ENCODE measurements at places on chromosomes 12 and 14.

DNA sequence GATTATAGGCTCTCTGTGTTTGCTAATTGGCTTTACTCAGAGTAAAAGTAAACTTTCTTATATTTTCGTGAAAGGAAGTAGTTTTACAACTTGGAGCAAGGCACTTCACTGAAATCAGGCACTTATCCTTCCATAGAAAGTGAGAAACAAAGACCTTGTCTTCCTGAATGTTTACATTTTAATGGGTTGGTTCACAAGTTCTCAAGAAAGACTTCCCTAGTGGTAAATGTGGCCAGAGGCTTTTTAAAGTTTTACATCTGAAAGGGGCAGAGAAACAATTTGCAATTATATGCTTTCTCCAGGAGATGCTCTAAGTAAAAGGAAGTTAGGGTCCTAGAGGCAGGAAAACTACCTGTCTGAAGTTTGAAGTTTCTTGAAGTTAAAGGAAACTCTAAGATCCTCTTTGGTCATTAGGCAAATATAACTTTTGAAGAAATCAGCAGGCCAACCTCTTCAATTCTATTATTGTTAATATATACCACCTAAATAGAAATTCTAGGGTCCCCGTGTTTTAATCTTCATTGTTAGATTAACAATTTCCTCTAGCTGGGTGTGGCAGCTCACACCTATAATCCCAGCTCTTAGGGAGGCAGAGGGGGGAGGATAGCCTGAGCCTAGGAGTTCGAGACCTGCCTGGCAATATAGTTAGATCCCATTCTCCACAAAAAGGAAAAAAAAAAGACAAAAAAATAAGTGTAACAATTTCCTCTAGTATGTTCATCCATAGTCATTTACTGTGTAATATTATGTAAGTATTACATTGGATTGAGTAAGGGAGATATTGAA is 644.9 kb upstream of the FOXG1 start:
- no peak for DNase-seq

- DNase-seq: peak; percentile 43
Measured at GRCh38 chr14:70416725-70417349, at the start of gene SYNJ2BP. Gene SYNJ2BP, minus strand, starts transcription at chr14:70417090. Its CDS starts 127 bp downstream, at chr14:70416963.

DNA sequence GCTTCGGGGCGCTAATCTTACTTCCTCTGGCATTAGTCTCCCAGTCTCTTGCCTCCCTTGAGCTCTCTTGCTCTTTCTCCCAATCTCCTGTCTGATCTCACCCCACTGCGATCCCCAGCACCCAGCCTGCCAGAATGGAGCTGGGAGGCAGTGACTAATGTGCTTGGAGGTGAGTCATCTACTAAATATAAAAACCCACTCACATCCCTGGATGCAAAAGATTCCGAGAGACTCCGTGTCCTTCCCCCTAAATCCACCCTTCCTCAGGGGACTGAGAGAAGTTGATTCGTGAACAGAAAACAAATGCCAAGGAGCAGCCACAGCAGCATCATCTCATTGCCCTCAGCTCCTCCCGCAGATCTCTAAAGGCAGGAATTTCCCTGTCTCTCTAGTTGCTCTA is 45.7 kb upstream of the KCNA5 start:
- no peak for DNase-seq

GRCh38 chr12:87233671-87234070 is 795.5 kb downstream of the C12orf50 start:
- no peak for DNase-seq

DNA sequence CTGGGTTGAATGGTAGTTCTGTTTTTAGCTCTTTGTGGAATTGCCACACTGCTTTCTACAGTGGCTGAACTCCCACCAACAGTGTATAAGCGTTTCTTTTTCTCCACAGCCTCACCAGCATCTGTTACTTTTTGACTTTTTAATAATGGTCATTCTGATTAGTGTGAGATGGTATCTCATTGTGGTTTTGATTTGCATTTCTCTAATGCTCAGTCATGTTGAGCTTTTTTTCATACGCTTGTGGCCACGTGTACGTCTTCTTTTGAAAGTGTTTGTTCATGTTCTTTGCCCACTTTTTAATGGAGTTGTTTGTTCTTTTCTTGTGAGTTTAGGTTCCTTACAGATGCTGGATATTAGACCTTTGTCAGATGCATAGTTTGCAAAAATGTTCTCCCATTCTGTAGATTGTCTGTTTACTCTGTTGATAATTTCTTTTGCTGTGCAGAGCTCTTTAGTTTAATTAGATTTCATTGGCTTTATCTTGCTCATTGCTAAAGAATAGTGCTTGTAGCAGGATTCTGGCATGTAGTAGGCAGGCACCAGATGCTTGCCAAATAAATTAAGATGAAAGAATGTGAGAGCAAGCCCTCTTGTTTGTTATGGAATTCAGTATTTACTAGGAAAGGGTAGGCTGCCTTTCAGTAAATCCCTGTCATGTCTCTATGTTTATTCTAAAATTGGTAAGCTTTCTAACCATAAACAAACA is 86.8 kb downstream of the PDE3A start:
- DNase-seq: no peak

DNA sequence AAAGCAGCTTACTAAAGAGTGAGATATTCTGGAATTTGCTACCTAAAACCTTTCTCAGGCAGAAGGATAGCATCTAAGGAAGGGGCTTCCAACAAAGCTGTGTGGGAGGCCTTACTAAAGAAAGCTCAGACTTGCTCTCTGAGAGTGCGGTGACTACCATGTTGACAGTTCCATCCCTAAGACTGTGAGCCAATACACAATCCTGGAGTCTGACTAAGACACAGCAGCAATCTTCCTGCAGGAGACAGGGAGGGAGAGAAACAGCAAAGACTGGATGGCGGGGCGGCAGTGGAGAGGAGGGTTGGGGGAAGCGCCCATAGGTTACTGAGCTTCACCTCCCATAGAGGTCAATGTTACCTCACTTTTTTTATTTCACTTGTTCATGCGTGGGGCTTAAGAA is 70.9 kb downstream of the KITLG start:
- DNase-seq: no peak

GRCh38 chr14:74508844-74509428 is 15.4 kb downstream of the ISCA2 start:
- DNase-seq: no peak

- no peak for DNase-seq
Measured at GRCh38 chr14:57834001-57834598, 31.8 kb downstream of the SLC35F4 start.

DNA sequence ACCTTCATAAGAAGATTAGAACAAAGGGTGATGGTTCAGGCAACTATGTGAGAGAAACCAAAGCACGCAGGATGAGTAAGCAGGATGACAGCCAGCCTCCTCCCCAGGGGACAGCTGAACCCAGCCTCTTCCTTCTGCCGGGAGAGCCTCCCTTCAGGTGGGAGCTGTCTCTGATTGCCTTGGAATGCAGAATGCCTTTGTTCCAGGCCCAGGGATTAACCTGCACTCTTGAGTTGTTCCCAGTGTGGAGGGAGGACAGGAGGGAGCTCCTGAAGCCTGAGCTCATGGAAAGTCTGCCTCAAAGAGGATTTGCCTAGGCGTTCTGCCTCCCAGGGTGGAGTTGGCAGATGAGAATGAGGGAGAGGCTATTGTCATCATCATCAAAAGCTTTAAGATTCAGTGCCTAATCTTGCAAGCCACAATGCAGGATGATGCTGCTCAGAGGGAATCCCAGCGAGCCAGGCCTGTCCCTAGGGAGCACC is 3.6 kb upstream of the KRT6A start:
- no peak for DNase-seq

- no peak for DNase-seq
Measured at GRCh38 chr14:69882116-69882864, 3.1 kb downstream of the SMOC1 start.

GRCh38 chr12:122421187-122421820 is 1.2 kb downstream of the CLIP1 start:
- no peak for DNase-seq

DNA sequence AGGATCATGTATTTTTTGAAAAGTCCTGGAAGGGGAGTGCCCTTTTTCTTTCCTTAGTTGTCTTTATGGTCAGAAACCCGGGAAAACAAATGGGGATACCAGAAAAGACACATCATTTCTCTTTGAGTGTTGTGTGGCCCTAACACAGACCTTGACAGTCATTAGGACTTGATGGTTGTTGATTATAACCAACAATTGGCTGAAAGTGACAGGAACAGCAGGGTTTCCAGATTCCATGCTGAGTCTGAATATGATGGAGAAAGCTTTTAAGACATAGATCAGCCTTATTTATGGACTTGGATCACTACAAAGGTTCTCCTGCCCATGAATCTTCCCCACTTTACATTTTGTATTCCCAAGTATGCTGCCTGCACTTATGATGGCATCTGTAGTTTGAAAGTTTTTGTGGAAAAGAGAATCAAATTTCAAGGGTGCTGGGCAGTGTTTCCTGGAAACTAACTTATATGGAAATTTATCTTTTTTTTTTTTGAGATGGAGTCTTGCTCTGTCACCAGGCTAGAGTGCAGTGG is 30.4 kb downstream of the POLR3B start:
- DNase-seq: no peak

DNA sequence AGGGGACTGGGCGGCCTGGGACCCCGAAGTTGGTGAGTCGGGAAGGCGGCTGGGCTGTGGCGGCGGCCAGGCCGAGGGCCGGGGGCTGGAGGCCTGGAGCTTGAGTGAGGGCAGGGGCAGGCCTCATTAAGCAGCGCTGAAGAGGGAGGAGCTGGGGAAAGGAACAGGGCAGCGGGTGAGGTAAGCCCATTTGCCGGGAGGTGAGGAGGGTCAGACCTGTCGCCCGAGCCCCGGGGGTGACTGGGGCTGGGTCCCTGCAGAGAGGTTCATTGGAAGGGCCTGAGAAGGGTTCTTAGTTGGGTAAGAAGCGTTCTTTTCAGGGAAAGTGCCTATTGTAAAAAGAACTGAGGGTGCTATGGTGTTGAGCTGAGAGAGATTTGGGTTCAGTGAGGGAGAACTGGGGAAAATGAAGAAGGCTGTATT is 441 bp downstream of the RAB5B start:
- peak; percentile 13 for DNase-seq

DNA sequence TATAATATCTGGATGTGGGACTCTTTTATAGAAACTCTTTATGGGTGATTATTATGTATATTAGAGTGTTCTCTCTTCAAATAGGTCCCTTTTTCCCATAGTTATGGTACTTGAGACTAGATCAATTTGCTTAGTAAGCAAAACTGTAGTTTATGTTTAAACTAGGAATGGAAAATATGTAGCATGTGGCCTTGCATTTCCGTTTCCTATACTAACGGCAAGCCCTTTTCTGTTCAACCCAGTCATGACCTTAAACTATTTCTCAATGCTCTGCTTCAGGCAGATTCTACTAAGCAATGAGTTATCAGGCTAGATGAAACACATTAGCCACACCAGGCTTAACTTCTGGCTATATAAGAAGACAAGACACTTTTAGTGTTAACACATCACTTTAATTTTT is 84.6 kb downstream of the OTOGL start:
- no peak for DNase-seq

DNA sequence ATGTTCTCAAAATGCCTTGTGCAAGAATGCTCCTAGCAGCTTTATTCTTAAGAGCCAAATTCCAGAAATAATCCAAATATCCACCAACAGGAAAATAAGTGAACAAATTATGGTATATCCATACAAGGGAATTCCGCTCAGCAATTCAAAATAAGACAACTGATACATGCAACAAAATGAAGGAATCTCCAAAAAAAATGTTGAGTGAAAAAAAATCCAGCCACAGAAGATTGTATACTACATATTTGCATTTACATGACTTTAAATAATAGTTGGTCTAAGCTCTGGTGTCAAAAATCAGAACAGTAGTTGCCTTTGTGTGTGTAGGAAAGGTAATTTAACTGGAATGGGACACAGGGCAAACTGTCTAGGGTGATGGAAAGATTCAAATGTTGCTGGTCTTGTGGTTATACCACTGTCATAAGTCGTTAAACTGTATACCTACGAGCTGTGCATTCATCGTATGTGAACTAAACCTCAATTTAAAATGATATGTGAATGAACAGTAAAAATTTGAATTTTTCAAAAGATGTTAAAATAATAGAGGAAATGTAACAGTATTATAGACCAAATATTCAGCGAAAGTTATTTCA is 3.2 kb downstream of the CD69 start:
- DNase-seq: no peak

GRCh38 chr12:117091758-117092510 is 7.3 kb downstream of the TESC start:
- no peak for DNase-seq

GRCh38 chr12:129605666-129606065 is 298.2 kb downstream of the TMEM132D start:
- DNase-seq: no peak

DNA sequence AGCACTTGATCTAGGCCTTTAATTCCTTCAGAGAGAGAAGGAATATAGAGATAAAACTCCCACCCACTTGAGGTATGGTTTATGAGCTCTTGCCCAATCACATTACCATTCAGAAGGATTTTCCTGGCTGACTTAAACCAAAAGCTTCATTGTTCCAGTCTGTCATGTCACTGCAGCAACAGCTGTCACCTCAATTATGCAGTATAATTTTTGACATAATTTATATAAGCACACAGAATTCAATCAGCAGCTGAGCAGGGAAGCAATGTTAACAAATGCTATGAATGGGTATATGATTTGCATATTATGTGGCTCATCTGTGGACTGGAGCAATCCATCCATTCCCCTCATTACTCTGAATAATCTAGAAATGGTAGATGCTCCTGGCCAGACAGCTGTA is 40.3 kb downstream of the CBX5 start:
- DNase-seq: no peak

GRCh38 chr12:101592448-101592847 is 2.3 kb upstream of the MYBPC1 start:
- no peak for DNase-seq

- no peak for DNase-seq
Measured at GRCh38 chr14:104392001-104392395, 187.6 kb upstream of the C14orf180 start.

GRCh38 chr12:124898200-124898922 is 16.1 kb downstream of the UBC start:
- DNase-seq: peak; percentile 49

- DNase-seq: no peak
Measured at GRCh38 chr14:99537399-99537798, 56.2 kb downstream of the CCNK start.

GRCh38 chr14:91180611-91181010 is 63.9 kb downstream of the GPR68 start:
- DNase-seq: no peak

- peak; percentile 57 for DNase-seq
Measured at GRCh38 chr14:101809671-101810514, 48.4 kb downstream of the PPP2R5C start.

Measured in stimulated activated CD4-positive, alpha-beta T cell treated with anti-CD3 and anti-CD28 coated beads, Interleukin-12 subunit alpha, Interleukin-12 subunit beta, amount 100 ng/mL, for 4 hours (primary cell).